ENCODE measurements at places on chromosomes 7 and 10.

DNA sequence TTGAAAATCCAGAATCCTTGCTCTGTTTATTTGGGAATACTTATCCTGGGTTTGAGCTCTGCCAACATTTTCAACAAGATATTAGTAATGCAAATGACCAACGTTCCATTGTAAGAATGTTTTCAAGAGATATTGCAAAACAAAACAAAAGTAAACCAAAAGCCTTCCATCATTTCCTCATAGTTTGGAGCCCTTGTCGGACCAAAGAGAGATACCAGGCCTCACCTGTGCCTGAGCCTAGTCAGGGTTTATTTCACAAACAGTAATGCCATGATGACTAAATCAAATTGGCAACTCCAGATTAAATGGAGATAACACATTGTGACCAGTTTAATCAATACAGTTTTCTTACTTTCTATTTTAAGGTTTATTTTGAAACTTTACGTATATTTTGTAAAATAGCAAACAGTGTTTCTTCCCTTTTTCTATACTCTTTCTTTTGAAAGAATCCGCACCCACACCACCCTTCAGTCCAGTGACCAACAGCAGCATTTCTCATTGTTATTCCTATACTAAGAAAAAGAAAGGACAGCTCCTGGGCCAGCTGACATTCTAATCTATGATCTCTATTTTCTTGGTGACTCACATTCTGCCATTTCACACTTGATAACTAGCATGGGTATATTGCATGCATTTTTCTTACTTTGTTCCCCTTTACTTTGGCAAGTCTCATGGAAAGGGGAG, 168.5 kb upstream of the MEOX2 start:
- DNase-seq = peak; percentile 70

GRCh38 chr10:104923501-104923900, 282.4 kb downstream of the SORCS3 start:
- DNase-seq = no peak

DNA sequence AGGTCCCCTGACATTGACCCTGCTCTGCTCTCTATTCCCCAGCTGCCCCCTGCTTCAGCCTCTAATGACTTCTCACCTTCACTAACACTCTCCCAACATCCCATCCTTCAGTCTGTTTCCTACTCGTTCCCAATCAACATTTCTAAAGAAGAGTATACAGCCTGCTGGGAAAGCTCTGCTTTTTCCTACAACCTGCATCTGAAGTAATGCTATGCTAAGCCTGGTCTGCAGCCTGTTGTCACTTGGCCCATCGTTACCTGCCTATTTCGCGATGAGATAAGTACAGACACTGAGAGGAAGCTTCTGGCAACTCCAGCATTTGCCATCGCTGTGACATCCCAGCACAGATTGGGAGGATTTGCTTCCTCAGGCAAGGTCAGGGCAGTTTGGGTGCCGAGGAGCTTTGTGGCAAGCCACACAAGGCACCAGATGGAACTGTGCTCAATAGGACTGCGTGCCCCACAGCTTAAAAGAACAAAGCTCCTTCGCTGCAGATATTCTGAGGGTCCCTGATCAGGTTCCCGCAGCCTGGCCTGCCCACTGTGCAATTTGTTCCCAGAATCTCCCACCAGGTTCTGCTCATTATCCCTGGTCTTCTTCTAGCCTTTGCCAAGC, 51.4 kb downstream of the PKD1L1 start:
- peak; percentile 92 for DNase-seq

GRCh38 chr7:1698951-1699350, 28.9 kb downstream of the ELFN1 start:
- no peak for DNase-seq

- DNase-seq = peak; percentile 81
Observed at GRCh38 chr7:76372984-76373833, 14.4 kb upstream of the YWHAG start.

- DNase-seq = no peak
Observed at GRCh38 chr7:120114626-120115025, 158.3 kb upstream of the KCND2 start.

DNA sequence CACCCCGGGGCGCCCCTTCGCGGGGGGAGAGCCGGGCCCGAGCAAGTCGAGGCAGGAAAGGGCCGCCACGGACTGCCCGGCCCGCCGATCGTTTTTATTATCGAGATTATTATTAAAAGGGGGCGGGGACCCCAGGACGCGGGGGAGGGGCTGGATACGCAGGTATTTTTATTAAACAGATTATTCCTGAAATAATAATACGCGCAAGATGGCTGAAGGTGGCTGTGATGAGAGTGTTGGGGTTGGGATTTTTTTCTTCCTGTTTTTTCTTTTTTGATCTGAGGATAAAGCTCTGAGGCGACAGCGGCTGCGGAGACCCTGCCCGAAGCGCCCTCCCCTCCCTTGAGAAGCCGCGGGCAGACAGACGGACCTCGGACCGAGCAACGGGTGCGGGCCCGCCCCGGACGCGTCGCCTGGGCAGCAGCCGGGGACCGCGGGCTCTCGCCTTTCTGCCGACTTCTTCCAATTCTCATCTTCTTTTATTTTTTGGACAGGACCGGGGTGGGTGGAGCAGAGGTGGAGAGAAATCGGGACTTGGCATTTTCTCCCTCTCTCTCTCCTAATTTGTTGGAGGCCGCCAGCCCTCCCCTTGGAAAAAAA, 1.4 kb upstream of the TRIM8 start:
- DNase-seq = no peak

- DNase-seq = no peak
Observed at GRCh38 chr10:8418631-8419030, 364.1 kb downstream of the GATA3 start.

DNA sequence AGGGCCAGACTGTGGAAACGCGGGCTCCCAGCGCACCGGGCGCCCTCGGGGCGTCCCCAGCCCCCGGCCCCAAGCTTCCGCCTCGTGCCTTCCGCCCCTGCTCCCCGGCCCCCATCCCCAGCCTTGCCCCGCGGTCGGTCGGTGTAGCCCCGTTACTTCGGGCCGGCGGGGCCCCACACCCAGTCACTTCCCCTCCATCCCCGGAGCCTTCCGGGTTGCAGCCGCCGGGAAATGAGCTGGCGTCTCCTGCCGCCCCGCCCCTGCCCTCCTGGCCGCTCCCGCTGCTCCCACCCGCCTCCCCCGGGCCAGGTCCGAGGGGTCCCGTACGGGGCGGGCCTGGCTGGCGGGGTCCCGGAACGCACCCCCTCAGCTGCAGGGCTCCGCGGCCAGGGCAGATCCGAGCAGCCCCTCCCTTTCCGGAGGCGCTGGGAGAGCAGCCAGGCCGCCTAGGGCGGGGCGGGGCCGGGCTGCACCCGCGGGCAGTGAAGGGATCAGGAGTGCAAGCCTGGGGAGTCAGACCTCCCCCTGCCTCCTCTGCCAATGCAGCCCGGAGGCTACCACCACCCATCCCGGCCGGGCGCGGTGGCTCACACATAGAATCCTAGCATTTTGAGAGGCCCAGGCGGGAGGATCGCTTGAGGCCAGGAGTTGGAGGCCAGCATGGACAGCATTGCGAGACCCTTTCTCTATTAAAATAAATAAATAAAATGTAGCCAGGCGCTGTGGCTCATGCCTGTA, 709 bp downstream of the ARPC1B start:
- DNase-seq = peak; percentile 70

DNA sequence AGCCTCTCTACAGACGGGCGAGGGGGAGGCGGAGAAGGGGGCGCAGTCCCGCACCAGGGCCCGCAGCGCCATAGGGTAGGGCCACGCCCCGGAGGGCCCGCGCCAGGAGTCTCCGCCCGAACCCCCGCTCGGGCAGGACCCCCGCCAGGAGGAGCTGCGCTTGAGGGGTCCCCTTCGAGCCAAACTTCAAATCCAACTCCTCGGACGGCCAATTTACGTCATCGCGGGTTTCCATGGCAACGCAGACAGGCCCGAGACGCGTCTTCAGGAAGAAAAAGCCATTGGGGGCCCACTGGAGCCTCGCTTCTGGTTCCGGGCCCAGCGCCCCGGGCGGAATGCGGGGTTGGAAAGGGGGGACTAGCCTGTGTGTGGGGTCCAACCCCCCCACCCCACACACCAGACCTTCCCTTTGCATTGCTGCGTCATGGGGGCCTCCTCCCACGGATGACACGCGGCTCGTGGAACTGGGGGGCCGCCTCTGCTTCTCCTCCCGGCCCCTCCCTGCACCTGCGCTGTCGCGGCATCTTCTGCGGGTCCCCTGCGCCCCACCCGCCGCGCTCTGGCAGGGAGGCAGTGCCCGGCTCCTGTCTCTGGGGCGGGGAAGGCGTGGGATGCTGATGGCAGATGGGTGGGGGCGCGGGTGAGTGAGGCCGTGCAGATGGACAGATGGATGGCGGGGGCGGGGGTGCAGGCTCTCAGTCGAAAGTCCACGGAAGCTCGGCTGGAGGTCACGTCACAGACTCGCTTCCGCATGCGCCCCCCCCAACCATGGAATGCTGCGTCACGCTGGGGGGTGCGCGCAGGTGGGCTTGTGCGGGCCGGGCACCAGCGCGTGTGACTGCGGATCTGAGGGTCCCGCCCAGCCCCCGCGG, 1.2 kb downstream of the CALY start:
- DNase-seq = peak; percentile 75

DNA sequence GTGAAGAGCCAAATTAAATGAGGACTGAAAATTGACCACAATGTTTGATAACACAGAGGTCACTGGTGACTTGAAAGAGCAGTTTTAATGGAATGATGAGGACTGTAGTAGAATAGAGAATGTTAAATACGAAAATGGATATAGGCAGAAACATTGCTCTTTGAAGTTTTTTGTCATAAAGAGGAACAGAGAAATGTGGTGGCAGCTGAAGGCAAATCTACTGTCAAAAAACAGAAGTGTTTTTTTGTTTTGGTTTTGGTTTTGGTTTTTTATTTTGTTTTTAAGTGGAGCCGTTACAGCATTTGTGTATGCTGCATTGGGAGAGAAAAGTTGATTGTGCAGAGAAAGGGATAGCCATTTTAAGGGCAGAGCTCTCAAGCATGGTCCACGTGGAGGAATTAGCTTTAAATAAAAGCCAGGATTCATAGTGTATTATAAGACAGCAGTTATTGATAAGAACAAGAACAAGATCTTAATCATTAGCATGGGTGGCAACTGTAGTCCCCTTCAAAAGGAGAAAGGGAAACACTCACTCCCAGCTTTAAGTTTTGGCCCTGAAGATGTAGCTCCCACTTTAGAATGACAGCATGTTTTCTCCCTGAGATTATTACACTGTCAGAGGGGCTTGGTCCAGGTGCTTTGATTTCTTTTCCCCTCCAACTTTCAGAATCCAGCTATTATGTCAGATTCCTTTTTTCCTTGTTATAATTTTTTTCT, 156.7 kb upstream of the BET1 start:
- DNase-seq = no peak

DNA sequence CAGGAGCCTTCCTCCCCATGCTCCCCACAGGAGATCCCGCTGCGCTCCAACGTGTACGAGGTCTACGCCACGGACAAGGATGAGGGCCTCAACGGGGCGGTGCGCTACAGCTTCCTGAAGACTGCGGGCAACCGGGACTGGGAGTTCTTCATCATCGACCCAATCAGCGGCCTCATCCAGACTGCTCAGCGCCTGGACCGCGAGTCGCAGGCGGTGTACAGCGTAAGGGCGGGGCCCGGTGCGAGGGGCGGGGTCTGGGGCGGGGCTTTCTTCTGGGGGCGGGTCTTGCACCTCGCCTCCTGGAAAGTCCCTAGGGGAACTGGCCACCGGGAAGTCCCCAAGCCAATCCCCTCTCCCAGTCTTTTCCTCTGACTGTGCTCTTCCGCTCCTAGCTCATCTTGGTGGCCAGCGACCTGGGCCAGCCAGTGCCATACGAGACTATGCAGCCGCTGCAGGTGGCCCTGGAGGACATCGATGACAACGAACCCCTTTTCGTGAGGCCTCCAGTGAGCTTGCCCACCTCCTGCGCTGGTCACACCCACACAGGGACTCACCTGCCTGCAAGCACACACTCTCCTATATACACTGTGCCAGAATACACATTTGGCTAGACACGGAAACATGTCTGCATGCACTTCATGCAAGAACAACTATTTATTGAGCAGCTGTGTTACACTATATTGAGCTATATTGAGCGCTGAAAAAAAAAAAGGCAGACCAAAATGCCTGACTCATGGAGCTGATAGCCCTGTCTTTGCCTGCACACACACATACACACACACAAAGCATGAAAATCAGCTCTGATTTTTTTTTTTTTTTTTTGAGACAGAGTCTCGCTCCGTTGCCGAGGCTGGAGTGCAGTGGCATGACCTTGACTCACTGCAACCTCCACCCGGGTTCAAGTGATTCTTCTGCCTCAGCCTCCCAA, 32.7 kb upstream of the VSIR start:
- peak; percentile 57 for DNase-seq

GRCh38 chr7:64945503-64946175, 42.6 kb downstream of the ZNF273 start:
- no peak for DNase-seq

- DNase-seq = no peak
Observed at GRCh38 chr10:11387044-11387443, 224.4 kb downstream of the USP6NL start.

Data from mesendoderm (in vitro differentiated cells).